ENCODE measurements at places on chromosomes 5 and 9.

- no peak for DNase-seq
These were observed 29.5 kb downstream of the RXRA start for GRCh38 chr9:134355561-134356279.

- DNase-seq, result no peak
These were observed 58.6 kb upstream of the MEF2C start for GRCh38 chr5:88941581-88941980.

GRCh38 chr5:1413211-1413610, 32.0 kb downstream of the SLC6A3 start:
- no peak for DNase-seq

- no peak for DNase-seq
These were observed 1037.0 kb downstream of the NR2F1-AS1 start for GRCh38 chr5:92544036-92544435.

DNA sequence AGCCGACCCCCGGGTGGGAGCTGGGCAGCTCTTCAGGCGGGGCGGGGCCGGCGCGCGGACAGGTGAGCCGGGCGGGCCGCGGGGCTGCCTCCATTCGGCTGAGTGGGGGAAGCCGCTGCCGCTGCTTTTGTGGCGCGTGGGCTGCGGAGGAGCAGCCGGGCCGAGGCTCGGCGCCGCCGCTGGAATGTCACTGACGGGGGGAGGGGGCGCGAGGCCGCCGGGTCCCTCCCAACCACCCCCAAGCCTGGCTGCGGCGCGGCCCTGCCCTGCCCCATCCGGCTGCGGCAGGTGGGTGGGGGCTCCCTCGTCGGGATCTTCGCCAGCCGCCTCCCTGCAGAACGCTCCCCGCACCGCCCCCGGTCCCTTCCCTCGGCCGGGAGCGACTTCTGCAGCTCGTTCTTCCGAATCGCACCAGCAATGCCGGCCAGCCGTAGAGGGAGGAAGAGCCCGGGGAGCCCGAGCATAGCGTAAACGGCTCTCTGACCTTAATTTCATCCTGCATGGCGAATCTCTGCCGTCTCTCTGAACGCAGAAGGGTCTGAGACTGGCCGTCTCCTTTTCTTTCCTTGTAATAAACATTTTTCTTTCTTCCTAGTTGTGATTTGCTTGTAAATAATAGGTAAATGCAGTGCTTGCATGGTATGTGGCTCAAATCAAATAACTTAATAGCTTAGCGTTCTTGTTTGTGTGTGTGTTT, 505 bp downstream of the SPTAN1 start:
- no peak for DNase-seq

DNA sequence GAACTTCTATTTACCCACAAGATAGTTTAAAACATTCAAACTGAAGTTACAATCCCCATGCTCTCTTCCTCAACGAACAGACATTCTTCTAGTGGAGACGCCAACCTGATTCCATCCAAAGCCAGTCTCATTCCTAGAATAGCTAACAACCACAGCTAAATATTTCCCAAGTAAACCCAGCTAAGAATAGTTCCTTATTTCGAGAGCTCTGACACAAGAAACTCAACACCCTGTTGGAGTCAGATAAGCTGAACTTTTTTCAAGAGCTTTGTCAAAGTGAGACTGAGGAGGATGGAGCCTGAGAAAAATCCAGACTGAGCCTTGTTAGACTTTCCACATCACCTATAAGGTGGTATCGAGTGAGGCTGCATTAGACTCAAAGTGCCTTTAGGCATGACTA, 56.7 kb upstream of the RPS23 start:
- no peak for DNase-seq

- DNase-seq, result no peak
These were observed 207.4 kb downstream of the ARRDC3 start for GRCh38 chr5:91175708-91176107.

GRCh38 chr9:22416692-22417060, 29.9 kb upstream of the DMRTA1 start:
- DNase-seq, result no peak

DNA sequence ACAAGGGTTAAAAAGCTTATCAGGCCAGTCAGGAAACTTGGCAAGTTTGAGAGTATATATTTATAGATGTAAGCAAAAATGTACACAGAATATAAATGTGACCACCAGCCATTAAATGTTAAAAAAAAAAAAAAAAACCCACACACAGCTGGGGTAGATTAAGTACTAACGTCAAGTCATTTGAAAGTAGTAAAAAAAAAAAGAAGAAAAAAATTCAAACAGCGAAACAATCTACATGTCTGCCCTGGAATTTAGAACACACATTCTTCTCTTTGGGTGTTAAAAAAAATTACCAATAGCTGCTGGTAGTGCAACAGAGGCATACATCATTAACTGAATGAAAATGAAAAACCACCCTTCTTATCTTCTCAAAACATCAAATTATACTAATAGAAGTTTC, 269.7 kb downstream of the MLLT3 start:
- no peak for DNase-seq

All from right kidney (tissue), 9 donors.